ENCODE measurements at places on chromosomes 5 and 9.

- DNase-seq, result no peak
These were observed 366.9 kb downstream of the MAN2A1 start for GRCh38 chr5:110056580-110057114.

DNA sequence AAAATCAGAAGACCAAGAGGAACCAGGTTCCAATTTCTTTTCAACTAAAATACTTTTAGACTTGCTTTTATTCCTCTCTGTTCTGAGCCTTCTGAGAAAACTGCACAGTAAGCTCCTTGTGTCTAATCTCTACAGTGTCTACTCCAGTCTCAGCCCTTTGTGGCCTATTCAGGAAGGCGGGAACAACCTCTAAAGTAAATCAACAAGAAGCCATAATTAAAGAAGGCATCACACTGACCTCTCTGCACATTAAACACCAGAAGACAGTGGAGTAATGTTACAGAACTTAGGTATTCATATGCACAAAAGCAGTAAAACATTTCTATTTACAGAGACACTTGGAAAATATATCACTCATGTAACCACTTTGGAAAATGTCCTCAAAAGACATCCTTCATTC lies 14.9 kb downstream of the XPA start:
- DNase-seq, result no peak

GRCh38 chr9:92665836-92666235 lies 4.1 kb downstream of the IPPK start:
- DNase-seq, result no peak

DNA sequence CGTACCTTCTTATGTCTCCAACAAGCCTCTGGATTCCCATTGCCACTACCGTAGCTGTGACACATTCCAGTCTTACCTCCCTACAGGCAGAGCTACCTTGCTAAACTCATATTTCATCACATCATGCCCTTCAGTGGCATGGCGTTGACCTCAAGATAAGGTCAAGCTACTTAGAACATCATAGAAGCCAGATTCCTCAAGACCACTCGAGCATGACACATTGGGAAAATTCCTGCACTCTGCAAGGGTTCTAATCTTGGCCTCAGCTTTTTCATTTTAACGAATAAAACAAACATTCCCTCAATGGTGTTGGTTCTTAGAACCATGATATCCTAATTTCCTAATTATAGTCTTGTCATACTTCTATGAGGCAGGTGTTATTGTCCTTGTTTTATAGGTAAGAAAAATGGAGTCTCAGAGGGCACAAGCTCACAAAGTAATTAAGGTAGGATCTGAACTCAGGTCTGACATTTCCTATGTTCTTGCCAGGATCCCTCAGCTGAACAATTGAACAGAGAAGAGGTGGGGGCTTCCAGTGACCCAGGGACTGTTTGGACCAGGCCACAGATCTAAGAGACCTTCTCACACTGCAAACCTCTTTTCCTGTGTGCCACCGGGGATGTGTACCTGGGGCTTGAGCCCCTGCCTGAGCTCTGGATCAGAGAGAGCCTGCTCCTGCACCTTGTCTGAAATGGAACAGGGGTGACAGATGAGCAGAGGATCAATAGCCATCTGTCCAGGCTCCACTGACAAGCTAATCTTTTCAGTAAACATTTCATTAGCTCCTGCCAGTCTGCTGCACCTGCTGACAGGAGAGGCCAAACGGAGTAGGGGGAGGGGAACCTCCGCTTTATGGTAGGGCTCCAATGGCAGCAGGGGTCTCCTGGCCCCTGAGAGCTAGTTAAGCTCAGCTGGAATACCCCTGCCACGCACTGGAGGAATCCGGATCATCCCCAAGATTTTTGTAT lies 49.3 kb downstream of the ALG2 start:
- no peak for DNase-seq

DNA sequence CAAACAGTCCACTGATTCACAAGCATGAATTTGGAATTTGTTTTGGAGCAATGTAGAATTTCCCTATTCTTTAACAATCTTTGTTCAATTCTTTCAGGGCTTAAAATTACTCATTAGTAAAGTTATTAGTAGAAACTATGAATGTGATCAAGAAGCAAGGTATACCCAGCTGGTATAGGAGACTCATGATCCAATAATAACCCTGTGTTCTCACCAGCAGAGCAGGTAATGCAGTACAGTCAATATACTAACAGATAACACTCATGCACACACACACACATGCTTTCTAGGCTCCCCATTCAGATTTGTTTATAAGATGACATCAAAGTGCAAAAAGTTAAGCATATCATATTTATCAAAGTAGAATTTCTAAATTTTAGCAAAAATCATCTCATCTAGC lies 445.2 kb downstream of the ELAVL2 start:
- no peak for DNase-seq

All from GM12865 (cell line).